ENCODE measurements at places on chromosomes 7 and 10. TPM values are rescaled to one million over a fixed set of nuclear protein-coding genes. Genes with fewer than 3 reads are reported as not detected.

LIPK gene
- total RNA-seq = not detected

DYNC1I1 gene
- 3.1 TPM for total RNA-seq

MSS51 gene
- total RNA-seq = 2.0 TPM

OPN4 gene
- not detected for total RNA-seq

PEX1 gene
- total RNA-seq = 20.3 TPM

ASIC3 gene
- total RNA-seq = 3.4 TPM

SFTPA1 gene
- not detected for total RNA-seq

TEX36 gene
- not detected for total RNA-seq

ITGA8 gene
- 0.51 TPM for total RNA-seq

SDK1 gene
- 4.3 TPM for total RNA-seq

ADAM8 gene
- total RNA-seq = 1.5 TPM

FAM171A1 gene
- 113 TPM for total RNA-seq
